A172 (cell line): ENCODE measurements at places on chromosomes 1 and 21.
A peak's percentile ranks its signal among the peaks of the same experiment; 100 is the strongest.

DNA sequence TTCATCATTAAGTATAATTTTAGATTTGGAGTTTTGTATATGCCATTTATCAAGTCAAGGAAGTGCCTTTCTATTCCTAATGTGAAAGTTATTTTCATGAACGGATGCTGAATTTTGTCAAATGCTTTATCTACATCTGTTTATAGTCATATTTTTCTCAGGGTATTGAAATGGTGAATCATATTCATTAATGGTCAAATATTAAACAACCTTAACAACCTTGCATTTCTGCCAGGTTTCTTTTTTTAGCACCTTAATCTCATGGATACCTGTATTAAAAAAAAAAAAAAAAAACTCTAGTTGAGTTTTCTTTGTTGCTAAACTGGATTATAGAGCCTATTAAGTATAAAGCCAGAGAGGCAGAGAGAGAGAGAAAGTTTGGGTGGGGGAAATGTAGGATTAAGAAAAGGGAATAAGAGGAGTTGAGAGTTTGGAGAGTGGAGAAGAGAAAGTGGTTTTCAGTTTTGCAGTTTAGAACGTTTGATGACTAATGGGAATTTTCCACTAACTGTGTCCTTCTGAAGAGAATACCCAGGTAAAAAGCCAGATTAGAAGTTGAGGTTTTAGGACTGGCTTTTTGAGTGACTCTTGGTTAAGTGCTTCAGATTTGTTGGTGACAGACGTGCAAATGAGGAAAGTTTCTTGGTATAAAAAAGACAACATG is 305.0 kb downstream of the HLX start:
- no peak for DNase-seq

DNA sequence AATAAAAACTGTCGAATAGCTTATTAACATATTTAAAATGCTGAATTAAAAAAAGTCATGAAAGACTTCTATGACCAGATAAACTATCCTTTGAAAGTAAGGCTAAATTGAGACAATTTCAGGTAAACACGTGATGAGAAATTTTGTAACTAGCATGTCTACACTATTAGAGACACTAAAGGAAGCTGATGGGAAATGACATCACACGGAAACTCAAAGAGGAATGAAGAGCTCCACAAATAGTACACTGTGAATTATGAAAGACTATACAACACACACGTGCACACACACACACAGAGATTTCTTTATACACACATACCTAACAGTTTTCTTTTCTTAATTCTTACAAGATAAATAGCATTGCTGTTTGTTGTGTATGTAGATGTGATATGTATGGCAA is 70.9 kb upstream of the PLA2G4A start:
- no peak for DNase-seq

- no peak for DNase-seq
Observed at GRCh38 chr1:219991511-219991810, 54.8 kb downstream of the EPRS1 start.

GRCh38 chr1:153375511-153375910 is at the start of gene S100A12:
TSS of gene S100A12 (minus strand) at chr1:153375621. CDS start at chr1:153374592, 1,029 bp downstream.
- peak; percentile 91 for DNase-seq

- no peak for DNase-seq
Observed at GRCh38 chr1:184747089-184747955, 7.3 kb downstream of the EDEM3 start.

DNA sequence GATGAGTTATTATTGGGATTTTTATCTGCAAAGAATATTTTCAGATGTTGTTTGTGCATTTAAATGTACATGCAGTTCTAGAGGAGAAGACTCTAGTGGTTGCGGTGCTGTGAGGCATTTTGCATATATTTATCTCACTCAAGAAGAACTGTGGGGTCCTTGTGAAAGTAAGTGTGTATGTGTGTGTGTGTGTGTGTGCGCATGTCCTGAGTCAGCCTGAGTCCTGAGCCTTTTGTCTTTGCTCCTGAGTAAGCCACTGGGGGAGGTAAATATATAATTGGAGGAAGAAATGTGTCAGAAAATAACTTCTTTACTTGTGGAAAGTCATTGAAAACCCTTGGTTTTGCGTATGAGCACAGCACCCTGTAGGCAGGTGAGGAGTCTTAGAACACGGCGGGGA is 55.6 kb upstream of the CD34 start:
- no peak for DNase-seq

DNA sequence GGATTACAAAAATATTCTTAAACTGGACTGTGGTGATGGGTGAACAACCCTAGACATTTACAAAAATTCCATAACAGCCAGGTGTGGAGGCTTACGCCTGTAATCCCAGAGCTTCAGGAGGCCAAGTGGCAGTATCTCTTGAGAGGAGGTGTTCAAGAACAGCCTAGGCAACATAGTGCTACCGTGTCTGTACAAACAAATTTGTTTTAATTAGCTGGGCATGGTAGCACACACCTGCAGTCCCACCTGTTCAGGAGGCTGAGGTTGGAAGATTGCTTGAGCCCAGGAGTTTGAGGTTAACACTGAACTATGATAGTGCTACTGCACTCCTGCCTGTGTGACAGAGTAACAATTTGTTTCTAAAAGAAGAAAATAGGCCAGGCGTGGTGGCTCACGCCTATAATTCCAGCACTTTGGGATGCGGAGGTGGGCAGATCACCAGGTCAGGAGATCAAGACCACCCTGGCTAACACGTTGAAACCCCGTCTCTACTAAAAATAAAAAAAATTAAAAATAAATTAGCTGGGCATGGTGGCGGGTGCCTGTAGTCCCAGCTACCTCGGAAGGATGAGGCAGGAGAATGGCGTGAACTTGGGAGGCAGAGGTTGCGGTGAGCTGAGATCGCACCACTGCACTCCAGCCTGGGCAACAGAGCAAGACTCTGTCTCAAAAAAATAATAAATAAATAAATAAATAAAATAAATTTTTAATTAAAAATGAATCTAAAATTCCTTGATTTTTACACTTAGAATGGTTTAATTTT is 37.1 kb downstream of the ARID4B start:
- DNase-seq, result no peak

GRCh38 chr1:31725134-31725533 is 21.3 kb upstream of the COL16A1 start:
- DNase-seq, result no peak

GRCh38 chr1:196381544-196381943 is 226.7 kb downstream of the KCNT2 start:
- DNase-seq, result no peak

DNA sequence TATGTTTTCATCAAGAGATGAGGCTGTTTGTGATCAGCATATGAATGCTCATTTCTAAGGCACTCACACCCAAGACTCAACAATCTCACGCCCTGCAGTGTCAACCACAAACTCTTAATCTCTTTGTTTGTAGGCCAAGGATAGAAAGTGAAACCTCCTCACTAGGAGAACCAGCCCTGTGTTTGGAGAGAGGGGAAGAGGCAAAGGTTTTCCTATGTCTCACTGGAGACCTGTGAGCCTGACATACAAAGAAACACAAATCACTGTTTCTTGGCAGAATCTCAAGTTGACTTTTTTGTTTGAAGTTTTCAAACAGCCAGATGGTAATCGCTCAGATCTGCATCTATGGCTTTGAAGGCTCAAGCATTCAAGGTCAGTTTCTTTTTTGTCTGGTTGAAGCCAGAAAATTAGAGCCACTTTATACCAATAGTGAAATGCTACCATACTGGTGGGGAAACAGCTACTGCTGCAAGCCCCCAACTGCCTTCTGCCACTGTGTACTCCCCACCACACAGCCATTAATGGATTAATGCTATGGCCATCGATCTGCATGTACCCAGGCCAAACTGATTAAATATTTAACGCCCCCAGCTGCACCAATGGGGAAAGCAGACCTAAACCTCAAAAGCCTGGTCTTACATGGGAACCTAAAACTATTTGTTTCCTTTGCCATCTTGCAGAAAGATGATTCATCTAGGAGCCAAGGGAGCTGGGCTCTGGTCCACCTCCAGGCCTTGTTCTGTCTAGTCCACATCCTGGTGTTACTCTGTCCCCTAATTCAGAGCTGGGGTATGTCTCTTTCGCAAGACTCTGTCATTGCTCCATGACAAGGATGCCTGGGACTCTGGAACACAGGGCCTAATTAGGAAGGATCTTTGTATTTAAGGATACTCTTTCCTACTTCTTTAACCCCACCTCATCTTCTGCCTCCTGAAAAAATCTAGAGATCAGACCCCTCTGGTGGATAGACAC is 16.3 kb downstream of the PDZK1 start:
- peak; percentile 75 for DNase-seq

GRCh38 chr1:59204001-59204400 is 92.9 kb upstream of the FGGY start:
- DNase-seq, result no peak

- no peak for DNase-seq
Observed at GRCh38 chr1:25443030-25443699, 12.5 kb downstream of the MACO1 start.

DNA sequence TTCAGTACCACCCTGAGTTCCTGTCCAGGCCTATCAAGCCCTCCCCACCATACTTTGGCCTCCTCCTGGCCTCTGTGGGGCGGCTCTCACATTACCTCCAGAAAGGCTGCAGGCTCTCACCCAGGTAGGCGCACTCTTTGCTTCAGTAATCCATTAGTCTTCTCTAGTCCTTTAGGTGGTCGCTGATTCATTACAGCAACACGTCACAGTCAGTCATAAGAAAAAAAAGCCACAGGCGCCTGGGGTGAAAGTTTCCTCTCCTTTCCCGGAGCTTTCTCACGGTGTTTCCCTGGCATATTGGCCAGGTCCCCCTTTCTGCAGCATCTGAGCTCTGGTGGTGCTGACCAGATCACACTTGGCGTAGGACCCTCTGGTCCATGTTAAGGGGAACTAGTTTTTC is 12.1 kb downstream of the SLFNL1 start:
- DNase-seq, result no peak

GRCh38 chr1:7379441-7379971 is 391.6 kb upstream of the VAMP3 start:
- DNase-seq, result peak; percentile 56

- no peak for DNase-seq
Observed at GRCh38 chr1:211788626-211789025, 41.9 kb downstream of the LPGAT1 start.
